ENCODE measurements at places on chromosomes 3 and 15. TPM values are rescaled to one million over a fixed set of nuclear protein-coding genes. Genes with fewer than 3 reads are reported as not detected.

GRCh38 chr3:64266983-64267382 is 41.7 kb upstream of the PRICKLE2 start:
- DNase-seq: no peak

DNA sequence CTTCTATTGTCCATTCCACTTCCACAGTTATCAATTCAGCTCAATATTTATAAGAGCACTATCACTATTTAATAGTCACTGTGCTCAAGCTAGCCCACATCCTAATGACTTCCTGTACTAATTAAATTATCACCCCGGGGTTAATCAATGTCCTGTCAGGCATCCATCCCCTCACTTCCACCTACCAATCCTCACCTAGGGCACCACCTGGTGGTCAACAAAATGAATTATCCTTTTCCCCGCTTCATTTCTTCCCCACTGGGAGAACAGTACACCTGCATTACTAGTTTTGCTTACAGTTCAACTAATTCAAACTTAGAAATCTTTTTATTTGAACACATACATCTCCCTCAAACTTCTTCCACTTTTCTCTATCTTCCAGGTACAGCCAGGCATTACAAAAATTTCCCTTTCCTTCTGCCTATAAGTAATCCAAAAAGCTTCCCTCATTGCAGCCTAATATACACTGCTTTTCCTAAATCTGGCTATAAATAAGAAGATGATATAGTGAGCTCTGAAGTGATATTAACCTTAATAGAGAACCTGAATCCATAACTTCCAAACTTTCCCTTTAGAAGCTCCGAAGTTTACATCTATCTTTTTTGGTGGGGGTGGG is 68.5 kb downstream of the TMCC1 start:
- no peak for DNase-seq

ALG1L2 gene
- total RNA-seq: not detected

- DNase-seq: no peak
These were observed 11.1 kb downstream of the LRCH3 start for GRCh38 chr3:197801891-197802778.
